Caudate nucleus (tissue), 63 donors: ENCODE measurements at places on chromosomes 16 and 17.

DNA sequence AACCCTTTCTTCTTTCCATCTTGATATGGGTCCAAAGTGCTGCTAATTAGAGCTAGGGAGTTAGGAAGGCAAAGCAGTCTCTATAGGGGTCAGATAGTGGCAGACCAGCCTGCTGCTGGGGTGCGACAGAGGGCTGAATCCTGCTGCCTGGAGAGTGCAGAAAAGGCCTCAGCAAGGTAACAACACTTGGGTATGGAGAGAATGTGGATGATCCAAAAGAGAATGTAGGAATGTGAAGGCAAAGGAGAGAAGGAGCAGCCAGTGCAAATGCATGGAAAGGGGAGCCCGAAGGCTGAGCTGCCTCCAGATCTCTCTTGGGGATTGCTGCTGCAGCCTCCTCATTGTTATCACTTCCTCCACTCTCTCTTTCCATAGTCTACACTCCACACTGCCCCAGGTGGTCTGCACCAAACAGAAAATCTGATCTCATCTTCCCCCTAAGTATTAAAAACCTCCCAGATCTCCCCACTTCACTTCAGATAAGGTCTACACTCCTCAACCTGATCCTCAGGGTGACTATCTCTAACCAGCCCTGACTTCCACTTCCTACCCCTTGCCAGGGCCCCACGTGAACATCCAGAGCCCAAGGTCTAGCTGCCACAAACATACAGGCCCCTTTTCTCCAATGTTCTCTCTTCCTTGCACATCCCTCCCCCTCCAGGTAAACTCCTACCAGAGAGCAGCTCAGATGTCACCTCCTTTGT lies 28.8 kb downstream of the TOM1L2 start:
- no peak for DNase-seq

- no peak for DNase-seq
These were observed 302.4 kb downstream of the SOX9 start for GRCh38 chr17:72423286-72423589.

GRCh38 chr17:31313982-31314781 lies at the start of gene EVI2B:
Gene EVI2B (minus strand): TSS chr17:31314054. CDS start chr17:31305609, 8,445 bp downstream.
- DNase-seq = no peak

DNA sequence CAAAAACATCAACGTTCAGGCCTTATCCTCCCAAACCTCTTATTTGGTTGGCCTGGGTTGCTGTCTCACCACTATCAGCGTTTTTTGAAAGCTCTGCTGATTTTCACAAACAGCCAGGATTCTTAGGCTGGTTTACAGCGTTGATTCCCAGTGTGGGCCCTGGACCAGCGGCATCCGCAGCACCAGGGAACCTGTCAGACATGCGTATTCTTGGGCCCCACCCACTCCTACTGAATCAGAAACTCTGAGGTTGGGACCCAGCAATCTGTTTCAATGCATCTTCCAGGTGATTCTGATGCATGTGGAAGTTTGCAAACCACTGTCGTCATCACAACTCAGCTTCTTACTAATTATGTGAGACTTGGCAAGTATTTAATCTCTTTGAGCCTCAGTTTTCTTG lies 58.5 kb downstream of the RGS9 start:
- DNase-seq = no peak

- no peak for DNase-seq
These were observed 50.7 kb downstream of the NUP93 start for GRCh38 chr16:56780646-56781045.
